ENCODE measurements at places on chromosomes 3 and 15.

DNA sequence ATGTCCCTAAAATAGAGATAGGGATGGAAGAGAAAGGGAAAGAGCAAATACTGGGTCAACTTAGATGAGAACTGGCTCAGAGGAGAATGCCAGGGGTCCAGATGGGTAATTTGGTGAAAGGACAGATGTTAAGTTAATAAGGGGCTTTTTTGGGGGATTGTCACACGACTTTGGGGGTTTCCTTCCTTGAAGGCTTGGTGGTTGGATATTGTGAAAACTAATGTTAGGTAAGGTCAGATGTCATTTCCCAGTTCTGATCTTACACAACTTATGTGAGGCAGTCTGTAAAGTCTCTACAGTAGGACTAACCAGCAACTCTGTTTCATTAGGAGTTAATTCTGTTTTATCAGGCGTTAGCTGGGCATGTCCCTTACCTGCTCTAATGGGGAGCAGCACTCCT is 231.1 kb downstream of the NR2F2 start:
- DNase-seq = no peak

DNA sequence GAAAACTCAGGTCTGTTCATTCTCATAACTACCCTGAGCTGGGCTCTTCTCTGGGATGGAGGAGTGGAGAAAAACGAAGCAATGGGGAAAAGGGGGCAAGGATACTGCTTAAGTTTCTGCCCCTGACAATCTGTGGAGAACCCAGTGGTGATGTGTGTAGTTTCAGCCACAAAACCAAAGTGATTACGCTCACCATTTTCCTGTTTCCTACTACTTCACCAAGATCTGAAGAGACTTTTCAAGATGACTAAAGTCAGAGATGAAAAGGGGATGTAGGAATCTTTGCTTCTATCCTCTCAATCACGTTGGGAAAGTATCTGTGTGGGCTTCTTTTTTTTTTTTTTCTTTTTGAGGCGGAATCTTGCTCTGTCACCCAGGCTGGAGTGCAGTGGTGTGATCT is 8.3 kb upstream of the UBE2E1 start:
- no peak for DNase-seq

GRCh38 chr15:84653910-84654688 is at the start of gene WDR73:
WDR73 (minus strand) TSS chr15:84654283; CDS start chr15:84654274, 9 bp downstream.
- DNase-seq = peak; percentile 96

DNA sequence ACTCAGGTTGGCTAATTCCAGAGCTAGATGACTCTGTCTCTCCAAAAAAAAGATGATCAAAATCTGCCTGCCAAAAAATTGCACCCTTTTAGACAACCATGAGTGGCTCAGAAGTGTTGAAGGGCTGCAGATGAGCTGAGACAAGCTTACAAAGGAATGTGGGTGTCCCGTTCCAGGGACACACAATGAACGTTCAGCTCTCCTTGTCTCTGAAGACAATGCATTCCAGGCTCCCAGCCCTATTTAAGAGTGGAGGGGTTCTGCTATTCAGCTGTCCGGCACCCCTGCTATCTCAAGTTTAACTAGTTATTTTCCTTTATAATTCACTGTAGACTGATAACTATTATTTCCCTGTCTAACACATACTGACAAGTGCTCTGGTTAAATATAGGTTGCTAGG is 355.1 kb upstream of the WNT5A start:
- no peak for DNase-seq

GRCh38 chr3:20576228-20576627 is 390.2 kb upstream of the SGO1 start:
- peak; percentile 8 for DNase-seq

- peak; percentile 38 for DNase-seq
Measured at GRCh38 chr3:111541911-111542483, at the start of gene CD96. CD96 (plus strand) TSS chr3:111542197; CDS start chr3:111542249, 52 bp downstream.

GRCh38 chr3:126582311-126582710 is 23.6 kb upstream of the C3orf22 start:
- DNase-seq = no peak

DNA sequence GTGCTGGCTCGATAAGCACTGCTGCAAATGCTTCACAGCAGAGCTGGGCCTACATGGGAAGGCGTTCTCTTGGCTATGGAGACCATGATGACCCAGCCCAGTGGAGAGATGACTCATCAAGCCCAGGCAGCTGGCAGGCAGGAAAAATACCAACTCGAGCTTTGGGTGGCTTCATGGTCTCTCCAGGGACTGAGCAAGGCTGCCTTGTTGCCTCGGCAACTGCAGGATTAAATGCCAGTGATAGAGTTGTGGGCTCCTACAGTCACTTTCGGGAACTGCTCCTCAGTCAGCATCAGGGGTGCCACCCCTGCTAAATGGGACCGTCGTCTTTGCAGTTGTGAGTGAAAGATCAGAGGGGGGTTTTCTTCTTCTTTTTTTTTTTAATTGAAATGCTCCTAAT is 54.6 kb upstream of the MYZAP start:
- DNase-seq = peak; percentile 87

DNA sequence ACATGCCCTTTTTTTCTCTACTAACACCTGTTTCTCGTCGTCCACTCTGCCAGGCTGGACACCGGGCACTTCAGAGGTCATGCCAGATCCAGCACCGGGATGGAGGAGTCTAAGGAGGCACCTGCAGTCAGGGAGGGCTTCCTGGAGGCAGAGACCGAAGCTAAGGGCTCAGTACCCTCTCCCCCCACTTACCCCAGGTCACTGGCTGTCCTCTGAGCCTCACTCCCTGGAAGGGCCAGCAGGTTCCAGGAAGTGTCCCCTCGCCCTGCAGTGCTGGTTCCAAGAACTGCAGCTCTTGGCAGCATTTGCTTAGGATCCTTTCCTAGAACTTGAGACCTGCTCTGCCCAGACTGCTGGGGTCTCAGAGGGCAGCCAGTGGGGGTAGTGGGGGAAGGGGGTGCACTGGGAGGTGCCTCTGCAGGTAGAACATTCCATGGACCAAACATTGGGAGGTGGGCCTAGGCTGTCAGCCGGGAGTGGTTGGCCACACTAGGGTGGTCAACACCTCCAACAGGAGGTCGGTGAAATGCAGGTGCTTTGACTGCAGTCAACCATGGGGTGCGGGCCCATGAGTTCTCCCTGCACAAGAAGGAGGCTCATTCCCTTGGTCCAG is 11.3 kb downstream of the CISH start:
- DNase-seq = no peak

- no peak for DNase-seq
Measured at GRCh38 chr3:144289057-144289456, 317.4 kb downstream of the DIPK2A start.

- peak; percentile 62 for DNase-seq
Measured at GRCh38 chr3:188345223-188345622, 191.3 kb downstream of the LPP start.

DNA sequence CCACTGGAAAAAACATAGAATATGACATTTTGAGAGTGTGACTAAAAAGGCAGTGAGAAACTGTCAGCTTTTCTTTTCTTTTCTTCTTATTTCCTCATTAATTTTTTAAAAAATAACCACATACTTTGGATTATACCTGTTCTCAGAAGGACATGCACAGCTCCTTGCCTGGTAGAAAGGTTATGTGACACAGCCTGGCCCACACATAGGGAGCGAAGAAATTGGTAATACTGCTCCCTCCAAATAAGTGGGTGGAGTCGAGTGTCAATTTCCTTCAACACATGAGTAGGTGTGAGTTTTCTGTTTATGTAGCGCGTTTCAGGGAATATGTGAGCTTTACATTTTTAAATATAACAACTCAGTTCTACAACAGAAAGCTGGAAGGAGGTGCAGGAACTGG is 28.9 kb upstream of the RAD18 start:
- no peak for DNase-seq
